Articular chondrocyte of knee joint (primary cell): ENCODE measurements at places on chromosomes 5 and 9. TPM values are rescaled to one million over a fixed set of nuclear protein-coding genes. Genes with fewer than 3 reads are reported as not detected.

GRPEL2 gene
- total RNA-seq = 29.8 and 40.8 TPM in 2 replicates

NR5A1 gene
- total RNA-seq = not detected in 2 replicates

ZFR gene
- total RNA-seq = 98.9 and 129 TPM in 2 replicates

CMYA5 gene
- total RNA-seq = 5.2 and 6.1 TPM in 2 replicates

ADGRD2 gene
- not detected in 2 replicates for total RNA-seq

GABRA6 gene
- total RNA-seq = not detected in 2 replicates

KLF9 gene
- total RNA-seq = 47.8 and 62.0 TPM in 2 replicates

SLC6A3 gene
- 0.11 and 0.13 TPM in 2 replicates for total RNA-seq

CTSV gene
- total RNA-seq = 0.26 and 0.32 TPM in 2 replicates

ACTBL2 gene
- not detected in 2 replicates for total RNA-seq

ADAMTS13 gene
- total RNA-seq = 0.91 and 1.3 TPM in 2 replicates

LCP2 gene
- total RNA-seq = not detected in 2 replicates

FBP1 gene
- total RNA-seq = 1.2 and 5.1 TPM in 2 replicates

PCDHB11 gene
- 1.4 and 1.7 TPM in 2 replicates for total RNA-seq

RNF183 gene
- not detected in 2 replicates for total RNA-seq

PDE8B gene
- 0.11 and 0.39 TPM in 2 replicates for total RNA-seq

AK8 gene
- total RNA-seq = 0.78 and 0.86 TPM in 2 replicates

PCDHA12 gene
- total RNA-seq = 0.13 TPM in 1 of 2 replicates, not detected in the other

IL3 gene
- total RNA-seq = not detected in 2 replicates

TDRD7 gene
- 10.8 and 14.4 TPM in 2 replicates for total RNA-seq

PSMD5 gene
- 57.6 TPM in 2 replicates for total RNA-seq

IRX1 gene
- total RNA-seq = 0.13 and 0.22 TPM in 2 replicates

PAPPA gene
- total RNA-seq = 16.3 and 52.5 TPM in 2 replicates

PCA3 gene
- total RNA-seq = 0.65 TPM in 2 replicates

UAP1L1 gene
- total RNA-seq = 15.6 and 22.1 TPM in 2 replicates

CDX1 gene
- total RNA-seq = 0.22 TPM in 1 of 2 replicates, not detected in the other

MYORG gene
- 1.6 and 1.7 TPM in 2 replicates for total RNA-seq

C5 gene
- total RNA-seq = 10.2 and 12.0 TPM in 2 replicates

CDKN2AIPNL gene
- total RNA-seq = 22.0 and 25.9 TPM in 2 replicates

IQGAP2 gene
- total RNA-seq = not detected in 2 replicates

MORN5 gene
- 0.65 TPM in 1 of 2 replicates, not detected in the other for total RNA-seq

SLC34A3 gene
- total RNA-seq = not detected in 2 replicates

ADRA1B gene
- 0.13 and 0.76 TPM in 2 replicates for total RNA-seq

ZFP37 gene
- total RNA-seq = 4.4 and 6.8 TPM in 2 replicates
